ENCODE measurements at places on chromosomes 6 and 20.

DNA sequence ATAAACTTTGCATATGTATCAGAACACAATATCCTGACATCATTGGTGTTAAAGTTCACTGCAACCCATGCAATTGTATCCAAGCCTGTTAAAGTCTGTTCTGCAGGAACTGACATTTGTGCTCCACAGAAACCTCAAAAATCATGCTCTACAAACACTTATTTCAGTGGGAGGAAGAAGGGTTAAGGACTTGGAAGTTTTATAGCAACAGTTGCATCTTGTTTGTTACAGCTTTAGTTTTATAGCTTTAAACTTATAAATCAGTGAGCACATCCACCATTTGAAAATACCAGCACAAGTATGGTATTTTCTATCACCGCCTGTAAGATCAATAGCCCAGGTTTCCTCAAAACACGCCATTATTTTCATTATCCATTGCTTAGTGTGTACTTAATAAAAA, 884 bp downstream of the ECT2L start:
- no peak for DNase-seq

- no peak for DNase-seq
Measured at GRCh38 chr20:18613553-18613952, 25.7 kb downstream of the DTD1 start.

DNA sequence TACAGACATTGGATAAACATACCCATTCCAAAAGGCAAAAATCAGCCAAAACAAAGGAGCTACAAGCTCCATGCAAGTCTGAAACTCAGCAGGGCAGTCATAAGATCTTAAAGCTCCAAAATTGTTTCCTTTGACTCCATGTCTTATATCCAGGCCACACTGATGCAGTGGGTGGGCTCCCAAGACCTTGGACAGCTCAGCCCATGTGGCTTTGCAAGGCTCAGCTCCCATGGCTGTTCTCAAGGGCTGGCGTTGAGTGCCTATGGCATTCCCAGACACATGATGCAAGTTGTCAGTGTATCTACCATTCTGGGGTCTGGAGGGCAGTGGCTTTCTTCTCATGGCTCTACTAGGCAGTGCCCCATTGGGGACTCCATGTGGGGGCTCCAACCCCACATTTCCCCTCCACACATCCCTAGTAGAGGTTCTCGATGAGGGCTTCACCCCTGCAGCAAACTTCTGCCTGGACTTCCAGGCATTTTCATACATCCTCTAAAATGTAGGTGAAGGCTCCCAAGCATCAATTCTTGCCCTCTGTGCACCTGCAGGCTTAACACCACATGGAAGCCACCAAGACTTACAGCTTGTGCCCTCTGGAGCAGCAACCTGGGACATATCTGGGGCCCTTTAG, 35.4 kb upstream of the SENP6 start:
- no peak for DNase-seq

- no peak for DNase-seq
Measured at GRCh38 chr20:49260218-49260617, 17.6 kb downstream of the ZNFX1 start.

GRCh38 chr20:60968853-60969720, 283.0 kb upstream of the CDH4 start:
- DNase-seq = no peak

GRCh38 chr20:7378864-7379605, 561.2 kb downstream of the HAO1 start:
- no peak for DNase-seq

DNA sequence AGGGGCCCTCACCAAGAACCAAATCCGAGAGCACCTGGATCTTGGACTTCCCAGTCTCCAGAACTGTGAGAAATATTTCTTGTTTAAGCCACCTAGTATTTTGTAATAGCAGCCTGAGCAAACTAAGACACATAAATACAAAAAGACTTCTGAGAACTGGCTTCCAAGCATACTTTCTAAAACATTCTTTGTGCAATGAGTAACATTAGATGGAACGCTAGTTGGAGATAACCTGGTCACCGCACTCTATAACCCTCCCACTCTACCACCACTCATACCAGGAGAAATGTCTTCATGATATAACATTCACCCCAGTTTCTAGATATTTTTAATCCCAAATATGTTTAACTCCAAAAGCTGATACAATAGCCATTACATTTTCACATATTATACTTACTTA, 169.5 kb upstream of the THEMIS start:
- DNase-seq = no peak

- no peak for DNase-seq
Measured at GRCh38 chr6:154370545-154370944, 13.9 kb upstream of the IPCEF1 start.

DNA sequence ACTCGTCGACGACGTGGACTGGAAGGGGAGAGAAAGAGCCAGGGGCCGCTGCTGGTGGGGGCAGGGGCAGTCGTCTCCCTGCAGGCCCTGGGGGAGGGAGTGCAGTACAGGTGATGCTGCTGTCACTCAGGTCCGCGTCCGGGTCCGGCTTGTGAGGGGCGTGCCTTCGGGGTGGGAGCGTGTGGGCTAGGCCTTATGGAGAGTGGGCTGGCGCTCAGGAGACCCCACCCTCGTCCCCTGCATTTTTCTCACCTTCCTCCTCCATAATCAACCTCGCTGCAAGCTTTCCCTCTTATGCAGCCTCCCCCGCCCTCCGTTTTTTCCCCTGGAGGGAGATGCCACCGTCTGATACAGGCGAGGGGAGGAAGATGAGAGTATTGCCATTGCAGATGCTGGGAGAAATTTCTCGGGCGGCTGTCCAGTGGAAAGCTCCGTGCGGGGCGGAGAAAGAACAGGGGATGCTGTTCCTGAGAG, 632 bp downstream of the PCMT1 start:
- DNase-seq = no peak

DNA sequence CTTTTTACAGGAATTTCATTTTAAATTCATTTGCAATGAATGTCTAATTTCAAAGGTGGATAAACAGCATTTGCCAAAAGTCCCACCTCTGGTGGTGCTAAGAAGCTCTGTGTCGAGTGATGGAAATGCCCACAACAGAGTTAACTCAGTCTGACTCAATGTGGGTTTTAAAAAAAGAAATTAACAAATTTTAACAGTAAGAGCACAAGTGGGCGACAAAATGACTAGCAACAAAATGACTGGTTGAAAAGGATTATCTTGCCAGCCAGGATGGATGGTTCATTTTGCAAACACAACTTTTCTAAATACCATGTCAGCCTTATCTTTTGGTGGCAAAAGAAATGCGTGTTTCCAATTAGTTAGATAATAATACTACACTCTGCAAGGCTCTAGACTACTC, 14.3 kb upstream of the TAGAP start:
- DNase-seq = no peak

Measured in NCI-H2107 (cell line).